ENCODE measurements at places on chromosomes 16 and 17.

GRCh38 chr16:2948807-2949704 lies 15.0 kb upstream of the KREMEN2 start:
- no peak for DNase-seq

- no peak for DNase-seq
Observed at GRCh38 chr17:17745476-17746455, 64.5 kb downstream of the RAI1 start.

- no peak for DNase-seq
Observed at GRCh38 chr16:89025636-89026035, 48.6 kb upstream of the CBFA2T3 start.

GRCh38 chr16:25089351-25089750 lies 22.2 kb upstream of the LCMT1 start:
- no peak for DNase-seq

- no peak for DNase-seq
Observed at GRCh38 chr16:82331397-82331796, 161.4 kb upstream of the MPHOSPH6 start.

DNA sequence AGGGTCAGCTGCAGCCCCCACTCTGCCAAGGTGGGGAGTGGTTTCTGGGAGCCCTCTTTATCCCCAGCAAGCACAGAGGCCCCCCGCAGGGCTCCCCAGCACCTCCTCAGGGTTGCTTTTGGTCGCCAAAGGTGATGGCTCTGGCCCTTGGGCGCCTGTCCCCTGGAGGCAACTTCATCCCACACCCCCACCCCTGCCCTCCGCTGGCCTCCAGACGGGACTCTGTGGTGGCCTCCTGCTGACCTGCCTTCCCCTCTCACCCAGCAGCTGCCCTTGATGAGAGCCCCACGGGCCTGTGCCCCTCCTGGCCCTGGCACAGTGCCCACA lies 7.8 kb upstream of the RHOT2 start:
- no peak for DNase-seq

GRCh38 chr16:86959091-86959651 lies 358.0 kb downstream of the C16orf95 start:
- no peak for DNase-seq
